ENCODE measurements at places on chromosomes 12 and 14. TPM values are rescaled to one million over a fixed set of nuclear protein-coding genes. Genes with fewer than 3 reads are reported as not detected.

The PPFIA2 gene
- 0.40 TPM for polyA plus RNA-seq

The ZNF839 gene
- 16.3 TPM for polyA plus RNA-seq

The PHETA1 gene
- 11.2 TPM for polyA plus RNA-seq

DNA sequence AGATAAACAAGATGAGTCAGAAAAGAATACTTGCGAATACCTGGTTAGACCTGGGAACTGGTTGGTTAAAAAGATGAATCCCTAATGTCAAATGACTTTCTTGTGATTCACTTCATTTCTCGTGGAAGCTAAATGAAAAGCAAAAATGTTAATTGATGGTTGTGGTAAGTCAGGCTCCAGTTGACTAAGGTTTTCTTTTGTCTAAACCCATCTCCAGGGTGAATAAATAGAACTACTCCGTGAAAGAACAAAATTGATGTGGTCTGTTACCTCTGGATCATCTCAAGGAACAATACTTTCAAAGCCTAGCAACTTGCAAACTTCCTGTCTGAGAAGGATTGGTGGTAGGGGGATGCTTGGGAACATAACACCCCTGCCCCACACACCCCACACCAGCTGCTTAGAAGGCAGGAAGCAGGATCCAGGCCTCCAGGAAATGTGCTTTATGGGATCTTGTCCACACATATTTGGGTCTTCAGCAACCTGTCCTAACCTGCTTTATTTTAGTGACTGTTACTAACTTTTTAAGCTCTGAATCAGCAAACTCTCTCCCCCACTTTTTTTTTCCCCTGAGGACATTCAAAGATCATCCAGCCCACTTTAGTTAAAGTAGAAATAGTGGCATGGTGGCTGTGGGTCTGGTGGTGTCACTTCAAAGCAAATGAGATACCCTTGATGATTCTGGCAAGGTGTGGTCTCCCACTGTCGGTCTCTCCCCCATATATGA lies 60.4 kb upstream of the PTHLH start:
- DNase-seq: no peak

DNA sequence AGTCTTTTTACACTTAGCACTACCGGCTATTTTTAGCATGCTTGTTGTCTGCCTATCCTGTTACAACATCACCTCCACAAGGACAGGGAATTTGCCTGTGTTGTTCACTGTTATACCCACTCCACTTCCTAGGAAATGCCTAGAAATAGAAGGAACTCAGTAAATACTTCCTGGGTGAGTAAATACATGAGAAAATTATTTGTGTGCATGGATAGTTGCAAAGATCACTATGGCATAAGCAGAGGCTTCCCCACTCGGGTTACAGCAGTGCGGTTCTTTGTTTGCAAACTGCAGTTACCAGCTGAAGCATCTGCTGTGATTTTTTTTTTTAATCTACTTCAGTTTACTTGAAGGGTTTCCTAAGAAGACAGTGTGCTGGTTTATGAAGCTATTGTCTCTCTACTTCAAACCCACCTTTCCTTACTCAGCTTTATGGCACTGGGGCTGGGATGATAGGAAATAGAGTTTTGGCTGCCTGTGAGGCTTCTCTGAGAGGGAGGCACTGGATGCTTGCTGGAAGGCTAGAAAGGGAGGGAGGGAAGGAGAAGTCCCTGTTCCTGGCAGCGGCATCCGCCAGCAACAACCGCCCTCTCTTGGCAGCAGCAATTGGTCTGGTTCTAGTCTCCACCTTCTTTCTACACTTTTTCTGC lies 29.0 kb downstream of the PDE6H start:
- no peak for DNase-seq

DNA sequence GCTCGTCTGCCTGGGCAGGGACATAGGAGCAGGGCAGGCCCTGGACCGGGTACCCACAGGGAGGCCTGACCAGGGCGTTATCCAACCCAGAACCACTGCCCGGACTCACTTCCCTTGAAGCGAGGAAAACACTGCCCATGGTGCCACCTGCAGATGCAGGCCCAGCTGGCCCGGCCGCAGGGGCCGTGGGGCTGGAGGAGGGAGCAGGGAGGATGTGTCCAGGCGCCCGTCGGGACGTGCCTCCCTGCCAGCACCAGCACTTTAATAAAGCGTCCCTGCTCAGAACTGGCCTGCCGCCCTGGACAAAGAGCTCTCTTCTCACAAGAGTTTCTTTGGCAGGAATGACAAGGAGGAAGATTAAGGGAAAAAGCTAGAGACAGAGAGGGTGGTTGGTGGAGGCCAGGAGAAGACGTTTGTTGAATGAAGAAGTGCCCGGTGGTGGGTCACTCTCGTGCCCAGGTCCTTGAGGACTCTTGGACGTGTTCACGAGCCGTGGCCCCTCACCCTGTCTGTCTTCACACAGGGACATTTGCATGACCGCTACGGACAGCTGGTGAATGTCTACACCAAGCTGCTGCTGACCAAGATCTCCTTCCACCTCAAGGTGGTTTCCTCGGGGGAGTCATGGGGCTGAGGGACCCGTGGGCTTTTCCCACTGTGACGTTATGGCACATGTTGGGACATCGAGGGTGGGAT lies 14.2 kb downstream of the HIP1R start:
- no peak for DNase-seq

DNA sequence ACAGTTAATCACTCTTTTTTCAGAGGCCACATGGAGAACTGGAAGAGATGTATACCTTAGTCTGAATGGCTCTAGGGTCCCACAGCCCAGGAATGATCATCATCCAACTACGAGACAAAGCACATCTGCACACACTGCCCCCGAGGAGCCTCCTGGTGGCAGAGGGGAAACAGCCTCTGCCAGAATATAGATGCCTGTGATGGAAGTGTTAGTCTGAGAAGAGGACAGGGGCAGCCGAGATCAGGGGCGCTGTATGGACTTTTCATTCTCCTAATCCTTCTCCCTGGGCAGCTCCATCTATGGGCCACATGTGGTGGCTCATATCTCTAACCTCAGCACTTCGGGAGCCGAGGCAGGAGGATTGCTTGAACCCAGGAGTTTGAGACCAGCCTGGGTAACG lies 82.8 kb upstream of the CAPRIN2 start:
- DNase-seq: no peak

GRCh38 chr14:86357119-86357518 lies 827.2 kb downstream of the FLRT2 start:
- DNase-seq: no peak

DNA sequence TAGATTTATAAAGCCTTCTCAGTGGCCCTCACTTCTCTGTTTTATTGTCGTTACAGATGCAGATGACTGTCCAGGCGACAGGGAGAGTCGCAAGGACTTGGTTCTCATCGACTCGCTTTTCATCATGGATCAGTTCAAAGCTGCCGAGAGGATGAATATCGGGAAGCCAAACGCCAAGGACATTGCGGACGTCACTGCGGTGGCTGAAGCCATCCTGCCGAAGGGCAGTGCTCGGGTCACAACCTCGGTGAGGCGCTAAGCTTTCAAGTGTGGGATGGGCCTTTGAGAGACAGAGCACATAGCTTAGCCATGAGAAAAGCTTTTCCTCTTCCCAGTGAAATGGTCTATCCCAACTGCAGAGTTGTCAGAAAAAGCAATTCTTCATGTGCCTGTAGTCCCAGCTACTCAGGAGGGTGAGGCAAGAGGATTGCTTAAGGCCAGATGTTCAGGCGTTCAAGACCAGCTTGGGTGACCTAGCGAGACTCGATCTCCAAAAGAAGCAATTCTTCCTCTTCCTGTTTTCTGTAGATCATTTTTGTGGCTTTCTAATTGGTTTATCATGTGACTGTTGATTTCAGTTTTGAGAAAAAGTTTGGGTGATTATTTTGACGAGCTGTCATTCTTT lies 56.4 kb downstream of the EP400 start:
- no peak for DNase-seq

DNA sequence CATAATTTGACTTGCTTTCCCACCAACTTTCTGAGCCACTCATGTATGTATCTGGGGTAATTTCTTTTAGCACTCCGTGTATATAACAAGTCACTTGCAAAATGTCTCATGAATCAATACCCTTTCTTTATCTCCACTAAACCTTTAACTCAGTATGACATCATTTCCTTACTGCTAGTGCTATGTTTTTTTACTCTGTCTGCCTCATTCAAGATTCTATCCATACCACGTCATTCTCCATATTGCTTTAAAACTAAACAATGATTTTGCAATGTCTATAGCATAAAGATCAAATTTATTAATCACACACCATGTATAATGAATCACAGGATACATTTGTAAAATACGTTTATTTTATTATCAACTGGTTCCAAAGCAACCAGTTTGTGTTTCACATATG lies 178.2 kb downstream of the PIK3C2G start:
- DNase-seq: no peak

DNA sequence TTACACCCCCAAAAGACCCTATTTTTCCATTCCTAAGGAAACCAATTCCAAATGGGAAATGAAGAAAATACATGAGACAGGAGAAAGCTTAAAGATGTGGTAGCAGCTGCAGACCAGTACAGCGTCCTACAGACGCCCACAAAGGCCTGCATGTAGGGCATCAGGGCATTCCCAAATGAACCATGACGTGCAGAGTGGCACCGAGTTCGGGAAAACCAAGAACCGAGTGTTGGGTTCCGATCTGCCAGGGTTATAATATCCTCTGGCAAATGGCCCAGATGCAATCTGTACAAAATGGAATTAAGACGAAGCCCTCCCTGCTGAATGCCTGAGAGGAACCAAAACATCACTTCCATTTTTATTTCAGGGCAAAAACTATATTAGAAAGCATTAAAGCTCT lies 34.4 kb upstream of the SELPLG start:
- DNase-seq: no peak

GRCh38 chr14:81276073-81277069 lies 55.6 kb upstream of the GTF2A1 start:
- DNase-seq: no peak

DNA sequence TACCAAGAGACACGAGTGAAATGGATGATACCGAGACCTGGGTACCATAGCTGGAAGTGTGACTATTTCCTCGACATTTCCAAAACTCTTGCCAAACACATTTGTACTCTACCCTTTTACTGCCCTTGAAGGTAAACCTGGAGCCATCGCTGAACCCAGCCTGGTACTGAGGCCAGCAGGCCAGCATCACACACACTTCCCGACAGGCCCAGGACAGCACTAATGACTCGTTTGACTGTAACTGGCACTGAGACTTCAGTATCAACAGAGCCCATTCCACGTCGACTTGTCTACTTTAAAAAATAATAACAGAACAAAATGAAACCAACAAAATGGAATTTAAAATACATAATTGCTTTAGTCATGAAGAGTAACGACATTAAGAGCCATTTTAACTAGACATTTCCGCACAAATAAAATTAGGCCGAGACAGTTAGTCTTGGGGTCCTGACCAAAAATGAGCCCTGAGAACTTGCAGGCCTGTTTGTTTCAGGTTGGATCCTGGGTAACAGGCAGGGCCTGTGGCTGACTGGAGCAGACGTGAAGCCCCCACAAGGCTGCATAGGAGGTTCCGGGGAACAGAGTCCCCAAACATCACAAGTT lies 94.3 kb downstream of the RIMBP2 start:
- no peak for DNase-seq

GRCh38 chr12:11653215-11653753 lies 3.8 kb downstream of the ETV6 start:
- DNase-seq: no peak
